ENCODE measurements at places on chromosomes 12 and 14. TPM values are rescaled to one million over a fixed set of nuclear protein-coding genes. Genes with fewer than 3 reads are reported as not detected.

DNA sequence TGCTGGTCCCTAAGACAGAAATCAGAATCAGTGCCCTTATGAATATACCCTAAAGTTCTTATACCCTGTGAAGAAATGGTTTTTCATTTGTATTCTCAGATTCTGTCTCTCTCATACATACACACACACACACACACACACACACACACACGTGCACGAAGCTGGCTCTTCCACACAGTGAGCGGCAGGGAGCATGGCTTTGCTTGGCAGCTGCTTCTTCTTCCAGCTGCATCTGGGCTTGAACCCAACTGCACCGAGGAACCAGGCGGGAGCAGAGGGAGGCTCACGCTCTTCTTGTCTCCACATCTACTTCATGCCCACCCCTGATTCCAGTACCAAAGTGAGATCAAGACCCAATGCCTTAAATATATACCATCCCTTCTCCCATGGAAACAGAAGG lies 19.4 kb downstream of the GRIN2B start:
- no peaks in the 10 kb centered on the region for H3K4me1 ChIP-seq
- H3K27ac ChIP-seq, result no peak overlapping the region
- no peak overlapping the region for H3K4me3 ChIP-seq
- H3K36me3 ChIP-seq, result no peaks in the 10 kb centered on the region
- DNase-seq, result no peak

- H3K4me1 ChIP-seq, result peaks cover 5% of the 10 kb centered on the region
- no peak overlapping the region for H3K4me3 ChIP-seq
- H3K36me3 ChIP-seq, result no peaks in the 10 kb centered on the region
- no peak overlapping the region for H3K27ac ChIP-seq
- H3K27me3 ChIP-seq, result peaks cover 16% of the 10 kb centered on the region
These were observed 13.3 kb upstream of the ANAPC5 start for GRCh38 chr12:121365416-121366062.

- peaks cover 30% of the 10 kb centered on the region for H3K4me1 ChIP-seq
- H3K36me3 ChIP-seq, result no peaks in the 10 kb centered on the region
- H3K27me3 ChIP-seq, result peaks cover 17% of the 10 kb centered on the region
- H3K4me3 ChIP-seq, result peak overlapping the region; percentile 86
- DNase-seq, result no peak
These were observed 718 bp downstream of the CCDC92 start for GRCh38 chr12:123971770-123972456.

ADAMTS20 gene
- 0.08 TPM for polyA plus RNA-seq

HOXC12 gene
- not detected for polyA plus RNA-seq

GZMB gene
- 1.4 TPM for polyA plus RNA-seq

GRCh38 chr14:37198907-37199306 lies 1.2 kb downstream of the MIPOL1 start:
- peaks cover 9% of the 10 kb centered on the region for H3K4me1 ChIP-seq
- H3K4me3 ChIP-seq, result no peak overlapping the region
- H3K27me3 ChIP-seq, result no peaks in the 10 kb centered on the region
- no peak for DNase-seq

DNA sequence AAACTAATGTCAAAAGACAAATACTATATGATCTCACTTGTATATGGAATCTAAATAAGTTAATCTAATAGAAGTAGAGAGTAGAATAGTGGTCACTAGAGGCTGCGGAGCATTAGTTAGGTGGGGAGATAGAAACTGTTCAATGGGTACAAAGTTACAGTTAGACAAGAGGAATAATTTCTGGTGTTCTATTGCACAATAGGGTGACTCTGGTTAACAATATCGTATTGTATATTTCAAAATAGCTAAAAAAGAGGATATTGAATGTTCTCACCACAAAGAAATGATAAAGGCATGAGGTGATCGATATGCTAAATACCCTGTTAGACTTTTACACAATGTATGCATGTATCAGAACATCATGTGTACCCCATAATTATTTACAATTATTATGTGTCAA lies 42.9 kb downstream of the IGF1 start:
- H3K27me3 ChIP-seq, result no peaks in the 10 kb centered on the region
- no peaks in the 10 kb centered on the region for H3K36me3 ChIP-seq
- no peak for DNase-seq
- no peak overlapping the region for H3K4me3 ChIP-seq

- H3K4me1 ChIP-seq, result no peaks in the 10 kb centered on the region
- DNase-seq, result no peak
- H3K27me3 ChIP-seq, result peaks cover 9% of the 10 kb centered on the region
- no peak overlapping the region for H3K4me3 ChIP-seq
These were observed 63.9 kb upstream of the GALNT9 start for GRCh38 chr12:132393245-132393795.
